ENCODE measurements at places on chromosomes 6 and 20.

DNA sequence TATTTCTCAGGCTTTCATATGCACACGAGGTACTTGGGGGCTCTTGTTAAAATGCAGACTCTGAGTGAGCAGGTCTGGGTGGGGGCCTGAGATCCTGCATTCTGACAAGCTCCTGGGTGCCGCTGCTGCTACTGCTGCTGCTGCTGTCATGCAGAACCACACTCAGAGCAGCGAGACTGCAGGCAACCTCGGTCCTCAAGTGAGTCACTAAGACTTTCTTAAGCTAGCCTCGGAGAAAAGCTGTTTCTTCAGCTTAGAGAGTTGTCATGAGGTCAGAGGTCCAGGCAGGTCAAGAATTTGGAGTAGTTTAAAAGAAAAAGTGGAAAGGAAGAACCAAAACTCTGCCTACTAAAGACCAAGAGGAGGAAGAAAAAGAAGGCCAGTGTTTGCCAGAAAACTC lies 92.9 kb downstream of the SPTLC3 start:
- no peak for DNase-seq

DNA sequence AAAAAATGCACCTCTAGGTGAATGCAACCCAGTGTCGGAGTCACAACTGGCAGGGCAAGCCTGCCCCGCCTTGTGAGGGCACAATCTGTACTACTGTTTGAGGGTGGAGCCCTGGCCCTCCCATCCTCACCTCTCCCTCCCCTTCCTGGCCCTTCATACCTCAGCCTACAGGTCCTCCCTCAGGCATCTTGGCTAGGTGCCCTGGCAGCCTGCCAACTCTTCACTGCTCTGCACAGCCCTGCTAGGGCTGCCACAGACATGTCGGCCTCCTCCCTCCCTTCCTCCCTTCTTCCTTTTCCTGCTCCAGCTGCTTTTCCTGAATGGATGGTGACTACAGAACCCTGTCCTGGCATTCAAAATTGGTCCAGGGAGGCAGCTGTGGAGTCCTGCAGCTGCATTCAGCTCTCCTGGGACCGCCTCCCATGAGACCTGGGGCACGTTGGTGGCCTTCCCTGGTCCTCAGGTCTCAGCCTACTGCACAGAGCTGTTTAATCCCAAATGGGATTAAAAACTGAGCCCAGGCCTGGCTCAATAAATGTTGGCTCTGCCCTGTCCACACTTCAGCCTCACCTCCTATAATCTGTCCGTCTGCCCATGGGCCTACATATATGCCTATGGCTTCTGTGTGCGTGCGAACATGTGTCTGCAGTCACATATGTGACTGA lies 52.7 kb downstream of the CDH22 start:
- DNase-seq = no peak

DNA sequence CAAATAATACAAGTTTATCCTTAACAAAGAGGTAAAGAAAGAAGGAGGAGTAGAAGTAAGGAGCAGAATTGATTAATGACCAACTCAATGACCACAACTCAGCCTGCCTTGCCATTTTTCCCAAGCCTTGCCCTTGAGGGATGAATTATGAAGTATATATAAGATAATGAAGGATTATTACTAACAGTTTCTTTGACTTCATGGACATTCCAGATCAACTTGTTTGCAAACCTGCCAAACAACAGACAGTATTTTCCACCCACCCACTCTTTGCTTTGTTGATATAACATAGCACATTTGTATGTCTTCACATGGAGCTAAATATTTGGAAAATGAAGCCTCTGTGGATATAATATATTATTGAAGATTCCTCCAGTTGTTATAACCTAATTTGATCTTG lies 9.9 kb upstream of the C6orf141 start:
- no peak for DNase-seq

DNA sequence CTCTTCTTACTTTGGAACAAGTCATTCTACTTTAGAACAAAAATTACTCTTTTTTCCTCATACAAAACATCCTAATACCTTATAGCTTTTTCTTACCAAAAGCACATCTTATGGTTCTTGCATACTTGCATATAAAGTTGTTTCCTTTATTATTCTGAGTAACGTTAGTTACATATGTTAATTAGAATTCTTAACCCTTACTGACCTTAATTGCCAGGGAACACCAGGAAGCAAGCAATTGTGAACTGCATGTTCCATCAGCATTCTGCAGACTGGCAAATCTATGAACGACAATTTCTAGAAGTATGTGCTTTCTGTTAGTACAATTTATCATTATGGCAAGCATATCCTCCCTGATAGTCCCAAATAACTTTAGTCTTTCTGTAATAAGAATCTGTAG lies 831.0 kb downstream of the C6orf118 start:
- no peak for DNase-seq

DNA sequence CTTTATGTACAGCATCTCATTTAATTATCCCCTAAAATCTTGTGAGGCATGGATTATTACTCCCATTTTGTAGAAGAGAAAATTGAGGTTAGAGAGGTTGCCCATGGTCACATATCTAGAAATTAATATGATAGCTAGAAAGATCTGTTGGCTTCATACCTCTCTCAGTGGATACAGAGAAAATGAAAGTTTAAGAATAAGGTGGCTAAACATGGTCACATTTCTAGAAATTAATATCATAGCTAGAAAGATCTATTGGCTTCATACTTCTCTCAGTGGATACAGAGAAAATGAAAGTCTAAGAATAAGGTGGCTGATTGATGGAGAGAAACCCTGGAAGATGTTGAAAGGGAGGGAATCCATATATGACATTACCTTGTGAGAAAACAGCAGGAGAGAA lies 260.7 kb upstream of the MAN1A1 start:
- DNase-seq = no peak

DNA sequence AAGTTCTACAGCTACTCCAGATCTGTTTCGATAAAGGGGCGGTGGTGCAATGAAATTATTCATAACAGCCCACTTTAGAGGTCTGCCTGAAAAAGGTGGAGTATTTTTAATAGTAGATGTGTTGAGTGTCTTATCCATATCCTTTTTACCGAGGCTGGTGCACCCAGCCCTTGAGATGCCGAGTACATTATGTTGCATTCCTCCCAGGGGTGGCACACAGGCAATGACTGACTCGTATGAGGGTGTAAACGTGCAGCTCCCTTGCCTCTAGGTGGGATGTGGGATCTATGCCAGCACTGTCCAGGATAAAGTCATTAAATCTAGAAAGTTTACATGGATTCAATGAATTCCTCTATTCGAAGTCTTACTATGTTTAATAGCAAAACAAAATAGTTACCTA lies 355.6 kb downstream of the PLCB1 start:
- DNase-seq = no peak

DNA sequence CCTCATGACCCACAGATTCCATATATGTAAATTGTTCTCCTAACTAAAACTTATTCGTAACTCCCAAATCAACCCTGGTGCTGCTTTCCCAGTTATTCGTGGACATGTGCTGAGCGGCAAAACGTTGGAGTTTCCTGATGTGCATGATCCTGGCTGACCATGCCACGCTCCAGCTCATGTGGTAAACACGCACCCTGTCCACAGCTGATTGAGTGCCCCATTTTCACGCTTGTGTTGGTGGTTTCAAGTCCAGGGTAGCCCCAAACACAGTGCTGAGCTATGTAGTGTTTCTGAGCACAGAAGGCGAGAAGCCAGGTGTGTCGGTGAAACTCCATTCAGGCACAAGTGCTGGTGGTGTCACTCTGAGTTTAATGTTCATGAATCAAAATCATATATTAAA lies 19.1 kb upstream of the FOXC1 start:
- no peak for DNase-seq

- DNase-seq = no peak
Observed at GRCh38 chr20:42641886-42642285, 547.8 kb downstream of the PTPRT start.

- no peak for DNase-seq
Observed at GRCh38 chr6:142942805-142943227, 2.2 kb downstream of the HIVEP2 start.

- no peak for DNase-seq
Observed at GRCh38 chr6:138105880-138106664, 1.1 kb downstream of the PERP start.

GRCh38 chr6:150494241-150494640 lies 105.4 kb upstream of the PLEKHG1 start:
- no peak for DNase-seq

GRCh38 chr20:33685328-33686099 lies 671 bp downstream of the E2F1 start:
- no peak for DNase-seq

GRCh38 chr20:32484225-32484957 lies 100.7 kb downstream of the NOL4L start:
- no peak for DNase-seq

Data from GM04504 (cell line).